Caudate nucleus (tissue), 63 donors: ENCODE measurements at places on chromosomes 16 and 17.

DNA sequence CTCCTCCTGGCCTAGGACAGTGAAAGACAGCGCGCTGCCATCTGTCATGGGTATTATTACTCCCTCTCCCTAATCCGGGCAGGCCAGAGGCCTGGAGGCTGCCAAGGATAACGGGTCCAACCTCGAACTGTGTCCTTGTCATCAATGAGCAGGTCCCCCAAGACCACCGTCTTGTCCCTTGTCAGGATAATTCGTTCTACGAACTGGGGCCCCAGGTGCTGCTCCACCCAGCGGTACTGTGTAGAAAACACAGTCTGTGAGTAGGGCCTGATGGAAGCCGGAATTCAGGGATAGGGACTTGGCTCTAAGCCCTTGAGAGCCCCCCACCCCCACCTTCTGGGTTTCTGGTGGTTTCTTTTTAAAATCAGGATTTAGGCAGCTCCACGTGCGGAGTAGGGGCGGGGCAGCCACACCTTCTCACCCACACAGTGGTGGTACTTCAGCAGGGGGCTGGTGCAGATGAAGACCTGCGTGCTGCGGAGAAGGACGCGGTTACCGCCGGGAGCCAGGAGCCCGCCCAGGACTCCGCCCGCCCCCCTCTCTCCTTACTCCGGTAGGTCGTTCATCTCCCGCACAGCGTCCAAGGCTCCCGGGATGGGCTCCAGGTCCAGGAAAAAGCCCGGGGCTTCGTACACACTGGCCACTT is 787 bp downstream of the NT5C start:
- DNase-seq = no peak

- DNase-seq = no peak
Observed at GRCh38 chr17:72604518-72604917, 483.7 kb downstream of the SOX9 start.

GRCh38 chr17:10614536-10615155 is 42.5 kb downstream of the MYH3 start:
- DNase-seq = no peak

DNA sequence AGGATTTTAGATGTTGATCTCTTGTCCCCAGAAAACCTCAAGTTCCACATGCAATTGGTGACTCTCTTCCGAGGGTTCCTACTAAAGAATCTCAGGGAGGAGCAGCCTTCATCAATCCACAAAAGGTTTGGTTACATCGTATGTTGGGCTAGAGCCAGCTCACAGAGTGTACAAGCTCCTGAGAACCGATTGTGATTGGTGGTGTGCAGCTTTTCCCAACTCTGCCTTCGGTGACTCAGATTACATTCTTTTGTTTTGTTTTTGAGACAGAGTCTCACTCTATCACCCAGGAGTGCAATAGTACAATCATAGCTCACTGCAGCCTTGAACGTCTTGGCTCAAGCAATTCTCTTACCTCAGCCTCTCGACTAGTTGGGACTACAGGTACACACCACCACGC is 172.4 kb downstream of the PMP22 start:
- DNase-seq = no peak

DNA sequence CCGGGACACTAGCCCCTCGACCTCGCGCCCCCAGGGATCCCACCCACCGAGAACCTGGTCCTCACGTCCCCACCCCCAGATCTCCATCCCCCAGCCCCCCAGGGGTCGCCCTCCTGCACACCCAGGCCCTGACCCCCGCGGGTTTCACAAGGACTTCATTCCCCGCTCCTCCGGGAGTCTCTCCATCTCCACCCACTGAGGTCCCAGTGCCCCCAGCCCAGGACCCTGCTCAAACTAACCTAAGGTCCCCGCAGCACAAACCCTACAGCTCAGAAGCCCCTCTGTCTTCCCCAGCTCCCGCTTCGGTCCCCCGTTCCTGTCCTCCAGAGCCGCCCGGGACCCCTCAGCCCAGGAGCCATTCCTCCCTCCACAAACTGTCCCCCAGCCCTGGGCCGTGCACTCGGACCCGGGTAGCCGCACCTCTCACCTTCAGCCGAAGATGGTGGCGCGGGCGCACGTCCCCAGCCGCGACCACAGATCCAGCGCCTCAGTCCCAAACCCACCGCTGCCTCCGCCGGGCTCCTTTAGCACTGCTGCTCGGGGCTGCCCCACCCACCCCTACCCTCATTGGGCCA is at the start of gene MYH10:
Gene MYH10, minus strand, starts transcription at position 499 of the 575 bp plus-strand sequence. CDS start 7,479 bp downstream, outside the sequence.
- no peak for DNase-seq

GRCh38 chr16:89688395-89688794 is 1.9 kb downstream of the CDK10 start:
- no peak for DNase-seq

- no peak for DNase-seq
Observed at GRCh38 chr16:21033704-21034103, 116.9 kb downstream of the DNAH3 start.

GRCh38 chr17:79987187-79987934 is 48.3 kb downstream of the TBC1D16 start:
- DNase-seq = no peak

- no peak for DNase-seq
Observed at GRCh38 chr17:41987642-41988041, 21.0 kb downstream of the CNP start.

GRCh38 chr17:15482476-15482875 is 15.1 kb upstream of the CDRT4 start:
- DNase-seq = no peak

GRCh38 chr16:3009568-3010390 is 2.9 kb upstream of the CLDN9 start:
- DNase-seq = no peak

- no peak for DNase-seq
Observed at GRCh38 chr17:27817731-27818130, 17.4 kb upstream of the NOS2 start.

- DNase-seq = no peak
Observed at GRCh38 chr17:80365001-80365965, 49.7 kb upstream of the ENDOV start.

GRCh38 chr17:9270921-9271320 is 249.6 kb downstream of the NTN1 start:
- no peak for DNase-seq

- no peak for DNase-seq
Observed at GRCh38 chr16:55672471-55672870, 16.7 kb downstream of the SLC6A2 start.

- DNase-seq = no peak
Observed at GRCh38 chr16:86222965-86223551, 287.3 kb upstream of the FOXF1 start.

DNA sequence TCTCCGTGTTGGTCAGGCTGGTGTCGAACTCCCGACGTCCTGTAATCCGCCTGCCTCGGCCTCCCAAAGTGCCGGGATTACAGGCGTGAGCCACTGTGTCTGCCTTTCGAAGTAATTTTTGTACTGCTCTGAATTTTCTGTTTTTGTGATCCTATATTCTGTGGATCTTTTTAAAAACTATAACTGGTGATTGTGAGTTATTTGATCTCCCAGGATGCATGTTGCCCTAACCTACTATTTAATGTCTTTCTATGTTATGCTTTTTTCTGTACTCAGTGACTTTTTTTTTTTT is 2.5 kb downstream of the RSPRY1 start:
- DNase-seq = no peak

- no peak for DNase-seq
Observed at GRCh38 chr17:75345514-75346167, 56.4 kb upstream of the SLC25A19 start.

DNA sequence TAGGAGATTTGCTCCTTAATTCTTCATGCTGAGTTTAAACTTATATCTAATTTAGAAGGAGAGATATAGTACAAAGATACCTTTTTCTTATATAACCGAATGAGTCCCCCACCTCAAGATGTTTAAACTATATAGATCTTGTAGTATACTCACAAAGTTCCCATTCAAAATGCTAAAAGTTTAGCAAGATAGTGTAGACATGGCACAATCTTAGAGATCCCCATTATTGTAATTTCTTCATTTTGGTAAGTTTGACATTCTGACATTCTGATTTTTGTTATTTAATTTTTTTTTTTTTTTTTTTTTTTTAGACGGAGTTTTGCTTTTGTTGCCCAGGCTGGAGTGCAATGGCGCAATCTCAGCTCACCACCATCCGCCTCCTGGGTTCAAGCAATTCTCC is 22.8 kb downstream of the SNTB2 start:
- DNase-seq = no peak

DNA sequence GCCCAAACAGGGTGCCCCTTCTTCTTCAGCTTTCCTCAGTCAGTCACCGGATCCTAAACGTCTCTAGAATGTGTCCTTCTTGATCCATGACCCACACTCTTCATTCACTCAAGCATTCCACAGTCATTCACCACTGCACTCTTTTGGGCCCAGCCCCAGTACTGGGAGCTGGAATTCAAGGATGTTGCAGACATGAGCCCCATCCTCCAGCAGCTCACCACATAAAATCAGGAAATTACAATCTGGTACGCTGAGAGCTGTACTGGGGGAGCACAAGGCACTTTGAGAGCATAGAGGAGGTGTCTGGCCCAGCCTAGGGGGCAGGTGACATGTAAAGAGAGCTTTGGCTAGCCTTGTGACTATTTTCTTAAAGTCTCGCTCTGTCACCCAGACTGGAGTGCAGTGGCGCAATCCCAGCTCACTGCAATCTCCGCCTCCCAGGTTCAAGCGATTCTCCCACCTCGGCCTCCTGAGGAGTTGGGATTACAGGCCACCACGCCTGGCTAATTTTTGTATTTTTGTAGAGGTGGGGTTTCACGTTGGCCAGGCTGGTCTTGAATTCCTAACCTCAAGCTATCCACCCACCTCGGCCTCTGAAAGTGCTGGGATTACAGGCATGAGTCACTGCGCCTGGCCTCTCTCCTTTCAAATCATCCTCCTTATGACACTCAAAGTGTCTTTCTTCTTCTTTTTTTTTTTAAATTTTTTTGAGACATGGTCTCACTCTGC is 18.7 kb downstream of the CES4A start:
- DNase-seq = no peak

- DNase-seq = no peak
Observed at GRCh38 chr16:76511203-76511602, 234.0 kb downstream of the CNTNAP4 start.

GRCh38 chr17:59712862-59713261 is 5.4 kb downstream of the VMP1 start:
- no peak for DNase-seq

DNA sequence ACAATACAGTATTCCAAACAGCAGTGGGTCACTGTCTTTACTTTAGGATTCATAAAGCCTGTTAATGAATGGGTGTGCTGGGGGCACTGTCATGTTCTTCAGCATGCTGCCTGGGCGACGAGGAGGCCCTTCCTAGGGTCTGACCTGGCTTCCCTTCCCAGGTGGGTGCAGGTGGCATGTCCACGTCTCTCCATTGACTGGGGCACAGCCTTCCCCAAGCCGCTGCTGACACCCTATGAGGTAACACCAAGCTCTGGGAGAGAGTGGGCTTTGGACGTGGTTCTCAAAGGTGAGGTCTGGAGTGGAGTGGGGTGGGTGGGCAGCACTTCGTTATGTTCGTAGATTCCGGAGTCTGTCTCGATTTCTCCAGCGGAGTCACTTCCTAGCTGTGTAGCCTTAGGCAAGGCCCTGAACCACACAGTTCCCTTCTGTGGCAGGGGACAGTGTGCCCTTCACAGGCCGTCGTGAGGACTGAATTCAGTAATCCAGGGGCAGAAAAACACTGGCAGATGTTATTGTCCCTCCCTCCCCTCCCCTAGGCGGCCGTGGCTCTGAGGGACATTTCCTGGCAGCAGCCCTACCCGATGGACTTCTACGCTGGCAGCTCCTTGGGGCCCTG is 771 bp upstream of the OVCA2 start:
- no peak for DNase-seq

DNA sequence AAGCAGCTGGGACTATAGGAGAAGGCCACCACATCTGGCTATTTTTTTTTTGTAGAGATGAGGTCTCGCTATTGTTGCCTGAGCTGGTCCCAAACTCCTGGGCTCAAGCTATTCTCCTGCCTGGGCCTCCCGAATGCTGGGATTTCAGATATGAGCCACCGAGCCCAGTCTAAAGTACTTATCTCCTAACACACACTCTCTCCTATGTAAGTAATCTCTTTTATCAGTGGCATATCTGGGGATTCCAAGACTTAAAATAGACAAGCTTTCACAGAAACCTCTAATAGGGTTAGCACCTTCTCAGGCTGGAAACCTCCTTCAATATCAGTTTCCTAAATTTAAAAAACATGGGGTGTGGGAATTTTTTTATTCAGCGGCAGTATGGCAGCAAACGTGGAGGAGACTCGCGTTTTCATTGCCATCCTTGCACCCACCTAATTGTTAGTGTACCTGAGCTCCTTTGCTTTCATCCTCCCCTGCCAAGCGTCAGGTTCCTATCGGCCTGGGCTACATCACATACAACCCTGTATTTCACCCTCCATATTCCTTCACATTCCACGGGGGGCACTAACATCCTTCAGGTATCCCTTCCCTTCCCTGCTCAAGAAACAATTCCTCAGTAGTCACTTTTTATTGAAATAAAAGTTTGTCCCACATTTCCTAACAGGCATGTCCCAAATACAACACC is 1.1 kb downstream of the EZH1 start:
- no peak for DNase-seq

DNA sequence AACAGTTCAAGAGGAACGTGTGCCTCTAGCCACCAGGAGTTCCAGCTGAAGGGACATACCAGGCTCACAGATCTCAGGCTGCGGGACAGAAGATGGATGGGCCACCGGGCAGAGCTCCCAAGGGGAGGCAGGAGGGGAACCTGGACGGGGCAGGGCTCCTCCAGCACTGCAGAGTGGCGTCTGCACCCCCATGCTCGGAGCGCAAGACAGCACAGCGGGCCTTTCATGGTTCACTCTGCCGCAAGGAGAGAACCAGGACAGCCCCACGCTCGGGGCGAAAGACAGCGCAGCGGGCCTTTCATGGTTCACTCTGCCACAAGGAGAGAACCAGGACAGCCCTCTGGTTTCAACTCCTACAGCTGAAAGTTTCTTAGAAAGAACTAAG is 20.6 kb downstream of the SLC38A10 start:
- no peak for DNase-seq

DNA sequence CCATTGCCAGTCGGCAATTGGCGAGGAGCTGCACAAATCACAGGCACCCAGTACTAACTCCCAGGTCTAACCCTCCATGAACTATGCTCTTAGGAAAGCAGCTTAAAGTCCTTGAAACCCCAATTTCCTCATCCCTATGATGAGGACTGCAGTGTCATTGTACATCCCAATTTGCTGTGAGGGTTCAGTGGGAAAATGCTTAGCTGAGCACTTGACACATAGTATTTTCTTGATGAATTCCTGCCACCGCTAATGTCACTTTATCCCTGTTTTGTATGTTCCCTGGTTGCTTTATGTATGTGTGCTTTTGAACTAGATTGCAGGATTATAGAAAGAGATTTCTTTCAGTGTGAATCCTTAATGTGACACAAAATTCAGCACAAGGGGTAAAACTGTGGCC is 161.5 kb upstream of the RBFOX1 start:
- no peak for DNase-seq

DNA sequence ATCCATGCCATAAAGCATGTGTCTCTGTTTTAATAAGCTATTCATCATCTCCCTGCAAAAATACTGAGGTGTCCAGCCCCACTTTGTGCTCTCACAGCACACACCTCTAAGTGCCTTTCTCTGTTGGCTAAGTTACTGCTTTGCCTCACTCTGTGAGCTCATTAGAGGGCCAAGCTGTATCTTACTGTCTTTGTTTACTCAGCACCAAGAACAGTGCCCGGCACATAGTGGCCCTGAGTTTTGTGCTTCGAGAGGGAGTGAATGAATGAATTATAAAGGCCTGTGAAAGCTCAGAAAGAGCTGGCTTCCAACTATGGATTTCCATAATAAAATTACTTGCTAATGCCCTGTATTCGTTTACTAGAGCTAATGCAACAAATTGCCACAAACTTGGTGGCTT is 50.2 kb upstream of the NOG start:
- no peak for DNase-seq

- DNase-seq = no peak
Observed at GRCh38 chr16:54977211-54977610, 46.5 kb downstream of the IRX5 start.

GRCh38 chr17:50056217-50056960 is 479 bp downstream of the ITGA3 start:
- DNase-seq = peak; percentile 52
